ENCODE measurements at places on chromosomes 16 and 17.
A peak's percentile ranks its signal among the peaks of the same experiment; 100 is the strongest.

DNA sequence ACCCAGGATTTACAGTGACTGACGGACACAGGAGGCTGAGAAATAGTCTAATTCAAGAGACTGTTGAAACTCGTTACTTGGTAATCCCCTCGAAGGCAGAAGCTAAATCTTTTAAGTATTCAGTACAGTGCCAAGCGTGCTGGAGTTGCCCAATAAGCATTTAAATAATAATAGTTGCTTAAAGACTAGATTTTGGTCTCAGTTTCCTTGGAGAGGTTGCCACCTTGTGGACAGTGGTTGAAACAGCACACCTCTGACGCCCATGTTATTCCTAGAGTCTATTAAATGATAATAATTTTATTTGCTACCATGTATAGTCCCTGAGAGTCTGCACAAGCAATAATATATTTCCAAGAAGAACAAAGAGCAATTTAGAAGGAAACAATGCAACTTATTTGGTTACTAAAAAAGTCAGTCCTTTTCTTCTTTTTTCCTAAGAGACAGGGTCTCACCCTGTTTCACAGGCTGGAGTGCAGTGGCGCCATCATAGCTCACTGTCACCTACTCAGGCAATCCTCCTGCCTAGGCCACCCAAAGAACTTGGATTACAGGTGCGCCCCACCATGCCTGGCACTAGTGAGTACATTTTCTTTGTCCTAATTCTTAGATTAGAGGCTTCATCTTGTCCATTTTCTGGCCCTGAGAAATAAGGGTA, 138.0 kb upstream of the NUDT7 start:
- peak; percentile 43 for DNase-seq

GRCh38 chr16:2194852-2195321, 1.5 kb downstream of the CASKIN1 start:
- no peak for DNase-seq

DNA sequence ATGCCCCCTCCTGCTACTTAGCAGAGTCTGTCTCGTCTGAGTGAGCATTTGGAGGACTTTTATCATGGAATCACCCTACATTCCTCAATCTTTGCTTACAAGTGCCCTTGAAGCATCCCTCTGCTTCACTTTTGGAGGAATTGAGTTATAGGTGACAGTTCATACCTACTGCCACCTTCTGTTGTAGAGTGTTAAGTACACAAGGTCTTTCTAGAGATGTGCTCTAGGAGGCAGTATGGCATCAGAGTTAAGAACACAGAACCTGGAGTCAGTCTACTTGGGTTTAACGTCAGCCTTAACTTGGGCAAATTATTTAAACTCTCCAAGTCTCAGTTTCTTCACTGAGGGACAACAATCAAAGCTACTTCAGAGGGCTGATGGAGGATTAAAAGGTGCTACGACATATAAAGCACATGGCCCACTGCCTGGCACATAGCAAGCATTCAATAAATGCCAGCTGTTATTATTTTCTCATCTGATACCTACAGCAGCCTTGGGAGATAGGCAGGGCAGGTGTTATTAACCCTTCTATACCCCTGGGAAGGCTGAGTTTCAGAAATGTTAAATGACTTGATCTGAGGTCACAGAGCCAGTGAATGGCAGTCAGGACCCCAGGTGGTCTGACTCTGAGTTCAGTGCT, 62.2 kb downstream of the UTP18 start:
- DNase-seq, result no peak

- DNase-seq, result no peak
Observed at GRCh38 chr17:2061441-2061958, 6.6 kb downstream of the HIC1 start.

- peak; percentile 76 for DNase-seq
Observed at GRCh38 chr16:4663777-4664465, 29.4 kb upstream of the NUDT16L1 start.

- no peak for DNase-seq
Observed at GRCh38 chr17:39787041-39787440, 49.3 kb downstream of the GRB7 start.

DNA sequence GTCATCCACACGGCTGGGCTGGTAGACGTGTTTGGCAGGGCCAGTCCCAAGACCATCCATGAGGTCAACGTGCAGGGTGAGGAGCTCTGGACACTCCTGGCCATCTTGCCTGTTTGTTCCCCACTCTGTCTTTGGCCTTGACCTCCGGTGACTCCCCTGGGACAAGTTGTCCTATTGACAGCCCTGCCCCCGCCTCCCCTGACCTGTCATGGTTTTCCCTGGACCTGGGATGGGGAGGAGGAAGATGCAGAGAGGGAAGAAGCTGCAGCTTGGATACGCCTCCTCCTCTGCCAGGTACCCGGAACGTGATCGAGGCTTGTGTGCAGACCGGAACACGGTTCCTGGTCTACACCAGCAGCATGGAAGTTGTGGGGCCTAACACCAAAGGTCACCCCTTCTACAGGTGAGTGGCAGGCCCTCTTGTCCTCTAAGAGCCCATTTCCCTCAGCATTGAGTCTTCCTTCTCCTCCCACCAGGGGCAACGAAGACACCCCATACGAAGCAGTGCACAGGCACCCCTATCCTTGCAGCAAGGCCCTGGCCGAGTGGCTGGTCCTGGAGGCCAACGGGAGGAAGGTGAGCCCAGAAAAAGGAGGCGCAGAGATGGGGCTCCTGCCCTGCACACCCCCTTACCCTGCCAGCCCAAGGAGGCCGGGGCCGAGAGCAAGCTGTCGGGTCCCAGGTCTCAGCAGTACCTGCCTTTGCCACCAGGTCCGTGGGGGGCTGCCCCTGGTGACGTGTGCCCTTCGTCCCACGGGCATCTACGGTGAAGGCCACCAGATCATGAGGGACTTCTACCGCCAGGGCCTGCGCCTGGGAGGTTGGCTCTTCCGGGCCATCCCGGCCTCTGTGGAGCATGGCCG, 1.4 kb downstream of the HSD3B7 start:
- DNase-seq, result no peak

GRCh38 chr16:87431926-87432325, 39.8 kb downstream of the MAP1LC3B start:
- no peak for DNase-seq

- DNase-seq, result no peak
Observed at GRCh38 chr17:68356949-68357455, 65.7 kb downstream of the ARSG start.

- DNase-seq, result peak; percentile 85
Observed at GRCh38 chr17:43398724-43399595, at the start of gene ARL4D. ARL4D (plus strand) TSS chr17:43398993; CDS start chr17:43399733, 740 bp downstream.

- DNase-seq, result no peak
Observed at GRCh38 chr17:41511716-41512115, 6.3 kb upstream of the KRT13 start.

- DNase-seq, result no peak
Observed at GRCh38 chr16:88476203-88476602, 23.1 kb downstream of the ZFPM1 start.

- no peak for DNase-seq
Observed at GRCh38 chr17:80604009-80604669, 59.5 kb downstream of the RPTOR start.

- DNase-seq, result peak; percentile 80
Observed at GRCh38 chr16:62036101-62036801, at the start of gene CDH8. CDH8 (minus strand) TSS chr16:62036438; CDS start chr16:62021403, 15,035 bp downstream.

DNA sequence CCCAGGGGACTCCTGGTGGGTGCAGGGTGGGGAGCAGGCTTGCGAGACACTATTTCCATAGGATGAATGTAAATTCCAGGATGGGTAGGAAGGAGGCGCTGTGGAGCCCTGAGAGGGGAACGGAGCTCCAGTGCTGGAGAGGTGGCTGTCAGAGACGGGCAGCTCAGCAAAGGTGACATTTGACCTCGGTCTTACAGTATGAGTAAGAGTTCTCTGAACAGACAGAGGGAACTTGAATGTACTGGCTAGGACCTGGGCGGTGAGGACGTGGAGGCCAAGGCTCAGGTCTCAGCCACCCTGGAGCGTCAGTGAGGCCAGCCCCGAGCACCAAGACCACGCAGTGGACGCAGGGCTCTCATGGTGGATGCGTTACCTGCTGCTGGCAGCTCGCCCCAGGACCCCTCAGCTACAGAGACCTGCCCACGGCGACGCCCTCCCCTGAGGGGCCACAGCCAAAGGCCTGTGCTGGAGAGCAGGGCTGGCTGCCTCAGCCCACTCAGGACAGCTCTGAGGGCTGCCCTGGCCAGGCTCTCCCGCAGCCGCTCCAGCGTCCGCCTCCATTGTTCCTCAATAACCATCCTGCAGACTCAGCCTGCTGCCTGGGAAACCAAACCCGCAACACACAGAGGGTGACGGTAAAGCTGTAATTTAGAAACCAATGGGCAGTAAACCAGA, 65.9 kb upstream of the TNRC6C start:
- DNase-seq, result no peak

GRCh38 chr17:27551701-27552248, 79.2 kb upstream of the LGALS9 start:
- no peak for DNase-seq

GRCh38 chr17:82051776-82052637, at the start of the genes GPS1 and RFNG:
GPS1 (plus strand) TSS chr17:82051898; CDS start chr17:82051932, 34 bp downstream.
RFNG (minus strand) TSS chr17:82051811; CDS start chr17:82051766, 45 bp downstream.
- no peak for DNase-seq

DNA sequence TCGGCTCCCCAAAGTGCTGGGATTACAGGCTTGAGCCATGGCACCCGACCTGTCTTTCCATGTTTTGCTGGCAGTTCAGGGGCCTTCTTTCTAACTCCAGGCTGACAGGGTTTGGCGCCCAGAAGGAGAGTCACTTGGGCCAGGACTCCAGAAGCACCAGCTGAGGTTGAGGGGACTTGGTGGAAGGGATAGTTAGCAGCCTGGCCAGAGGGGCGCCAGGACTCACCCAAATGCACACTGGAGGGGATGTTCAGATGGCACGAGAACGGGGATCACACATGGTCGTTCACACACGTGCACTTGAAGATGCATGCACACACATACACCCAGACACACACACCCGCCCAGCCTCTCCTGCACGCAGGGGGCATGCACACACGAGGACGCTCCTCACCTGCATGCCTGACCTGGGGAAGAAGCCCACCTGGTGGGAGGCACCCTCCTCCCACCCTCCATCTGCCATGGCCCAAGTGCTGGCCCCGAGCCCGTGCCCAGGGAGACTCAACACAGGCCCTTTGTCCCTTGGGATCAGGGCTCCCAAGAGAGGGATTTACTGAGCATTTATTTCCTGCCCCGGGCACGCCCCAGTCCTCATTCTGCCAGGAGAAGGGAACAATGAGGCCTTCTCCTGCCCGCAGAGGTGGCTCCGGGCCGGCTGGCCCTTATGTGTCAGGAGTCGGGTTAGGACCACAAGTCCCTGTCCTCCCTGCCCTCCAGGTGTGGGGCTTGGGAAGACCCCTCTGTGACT, 2.3 kb upstream of the PRSS21 start:
- no peak for DNase-seq

- no peak for DNase-seq
Observed at GRCh38 chr17:557371-557770, 157.3 kb downstream of the VPS53 start.

GRCh38 chr17:45814622-45815606, 29.8 kb upstream of the SPPL2C start:
- DNase-seq, result no peak
